ENCODE measurements at places on chromosomes 2 and 18.

- DNase-seq = no peak
These were observed 67.8 kb downstream of the SLC66A2 start for GRCh38 chr18:79883461-79884293.

DNA sequence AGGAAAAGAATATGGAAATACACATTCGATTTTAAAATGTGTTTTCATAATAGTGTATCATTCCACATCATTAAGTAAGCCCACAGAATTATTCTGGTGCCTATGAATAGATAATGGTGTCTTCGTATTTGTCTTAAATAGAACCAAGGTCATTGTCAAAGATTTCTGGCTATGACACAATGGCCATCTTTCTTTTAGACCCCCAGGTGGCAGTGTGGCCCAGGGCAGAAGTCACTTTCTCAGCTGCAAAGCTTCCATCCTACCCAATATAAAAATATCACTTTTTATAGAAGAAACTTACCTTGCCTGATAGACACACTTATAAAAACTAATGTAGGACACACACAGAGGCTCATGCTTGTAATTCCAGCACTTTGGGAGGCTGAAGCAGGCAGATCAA, 57.5 kb downstream of the ZRANB3 start:
- no peak for DNase-seq

DNA sequence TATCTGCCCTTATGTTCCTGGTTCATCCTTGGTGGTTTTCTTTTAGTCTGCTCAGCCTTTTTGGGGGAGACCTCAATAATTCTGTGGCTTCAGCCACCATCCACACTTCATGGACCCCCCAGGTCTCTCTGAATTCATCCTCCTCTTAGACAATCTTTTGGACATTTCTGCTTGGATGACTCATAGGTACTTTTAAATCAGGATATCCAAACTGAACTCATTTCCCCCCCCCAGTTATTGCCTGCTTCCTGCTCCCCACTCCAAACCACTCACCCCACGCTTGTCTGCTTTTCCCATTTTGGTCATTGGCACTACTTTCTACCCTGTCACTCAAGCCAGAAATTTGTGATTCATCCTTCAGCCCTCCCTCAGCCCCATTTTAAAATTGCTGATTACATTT, 78.5 kb downstream of the TANC1 start:
- DNase-seq = no peak

- no peak for DNase-seq
These were observed 58.6 kb downstream of the GALNT14 start for GRCh38 chr2:31079665-31080064.

GRCh38 chr2:230411570-230412370, 4.2 kb upstream of the SP100 start:
- peak; percentile 48 for DNase-seq

DNA sequence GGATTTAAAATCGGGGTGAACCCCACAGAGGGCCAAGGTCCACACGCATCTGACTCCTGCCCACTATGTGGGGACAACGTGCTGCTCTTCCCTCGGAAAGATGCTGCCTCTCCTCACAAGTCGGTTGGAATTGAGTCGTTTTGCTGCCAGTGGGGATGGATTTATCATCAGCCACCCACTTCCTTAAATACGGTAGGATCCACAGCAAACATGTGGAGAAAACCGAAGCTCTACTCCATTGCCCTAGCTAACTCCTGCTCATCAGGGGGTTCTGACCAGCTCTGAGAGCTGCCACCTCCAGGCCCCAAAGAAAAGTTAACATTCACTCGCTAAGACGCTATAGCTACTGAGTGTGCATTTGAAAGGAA, 80.9 kb downstream of the CHRNA1 start:
- no peak for DNase-seq

- DNase-seq = no peak
These were observed 1.8 kb upstream of the TBR1 start for GRCh38 chr2:161414042-161415033.

DNA sequence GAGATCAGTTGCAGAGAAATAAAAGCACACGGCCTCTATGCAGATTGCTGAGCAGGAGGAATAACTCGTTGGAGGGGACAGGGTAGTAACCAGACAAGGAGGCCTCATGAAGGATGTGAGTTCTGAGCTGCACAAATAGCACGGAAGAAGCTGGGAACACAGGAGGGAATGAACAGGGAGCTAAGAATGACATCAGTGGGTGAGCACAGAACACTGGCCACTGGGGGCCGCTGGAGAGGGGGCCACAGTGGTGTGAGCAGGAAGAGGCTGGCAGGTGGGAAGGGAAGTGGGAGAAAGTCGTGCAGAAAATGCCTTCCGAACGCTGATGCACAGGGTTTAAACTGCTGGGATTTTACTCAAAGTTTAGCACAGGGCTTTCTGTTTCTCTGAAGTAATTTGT, 61.0 kb downstream of the ZAP70 start:
- no peak for DNase-seq

DNA sequence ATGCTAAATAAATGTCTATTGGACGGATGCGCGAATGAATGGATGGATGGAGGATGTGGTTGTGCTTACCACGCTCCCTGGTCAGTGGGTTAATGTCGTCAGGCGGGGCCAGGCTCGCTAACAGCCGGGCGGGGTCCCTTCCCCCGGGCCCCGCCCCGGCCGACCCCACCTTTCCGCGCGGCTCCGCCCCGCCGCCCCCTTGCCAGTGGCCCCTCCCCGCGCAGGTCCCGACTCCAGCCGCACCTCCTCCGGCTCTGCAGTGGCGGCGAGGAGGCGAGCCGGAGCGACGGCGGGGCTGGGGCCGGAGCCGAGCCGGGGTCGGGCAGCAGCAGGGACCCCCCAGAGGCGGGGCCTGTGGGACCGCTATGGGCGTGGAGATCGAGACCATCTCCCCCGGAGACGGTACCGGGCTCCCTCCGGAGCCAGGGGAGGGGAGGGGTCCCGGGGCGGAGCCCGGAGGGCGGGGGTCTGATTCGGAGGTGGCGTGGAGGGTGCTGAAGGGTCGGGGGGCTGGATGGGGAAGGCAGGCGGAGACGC, at the start of gene FKBP1B:
FKBP1B (plus strand) TSS at position 257 of the 537 bp plus-strand sequence; CDS start at position 366, 109 bp downstream.
- peak; percentile 38 for DNase-seq

- peak; percentile 40 for DNase-seq
These were observed 82.8 kb upstream of the SEC11C start for GRCh38 chr18:59056706-59057492.

DNA sequence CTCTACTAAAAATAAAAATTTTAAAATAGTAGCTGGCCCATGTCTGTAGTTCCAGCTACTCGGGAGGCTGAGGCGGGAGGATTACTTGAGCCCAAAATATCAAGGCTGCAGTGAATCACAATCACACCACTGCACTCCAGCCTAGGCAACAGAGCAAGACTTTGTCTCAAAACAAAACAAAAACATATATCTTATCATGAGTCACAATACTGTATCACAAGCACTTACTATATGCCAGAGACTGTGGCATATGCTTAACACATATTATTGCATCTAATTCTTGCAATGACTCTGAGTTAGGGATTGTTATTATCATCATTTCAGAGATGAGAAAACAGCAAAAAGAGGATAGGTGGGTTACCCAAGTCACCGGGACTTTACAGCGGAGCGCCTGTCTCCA, 29.5 kb upstream of the TMEM37 start:
- DNase-seq = no peak

GRCh38 chr18:43525169-43525568, 247.9 kb upstream of the SYT4 start:
- DNase-seq = no peak

- no peak for DNase-seq
These were observed 28.2 kb upstream of the PRLH start for GRCh38 chr2:237538001-237538720.

DNA sequence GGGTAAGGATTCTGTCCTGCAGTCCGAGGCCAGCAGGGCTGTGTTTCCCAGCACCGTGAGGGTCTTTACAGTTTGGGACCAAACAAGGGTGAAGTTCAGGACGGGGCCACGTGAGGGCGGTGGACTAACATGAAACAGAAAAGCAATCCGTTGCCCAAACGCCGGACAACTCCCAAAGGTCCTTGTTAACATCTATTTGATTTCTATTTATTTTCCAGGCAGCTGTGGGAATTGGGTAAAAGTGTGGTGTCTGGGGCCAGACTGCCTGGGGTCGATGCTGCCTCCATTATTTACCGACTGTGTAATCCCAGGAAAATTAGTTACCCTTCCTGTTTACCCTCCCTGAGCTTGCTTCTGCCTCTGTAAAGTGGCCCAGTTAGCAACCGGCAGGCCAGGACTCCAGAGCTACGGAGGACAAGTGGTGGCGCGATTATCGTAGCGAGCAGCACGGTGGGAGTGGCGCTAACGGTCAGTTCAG, 66.3 kb upstream of the TCF7L1 start:
- DNase-seq = peak; percentile 33

GRCh38 chr2:43267381-43267780, 41.0 kb upstream of the ZFP36L2 start:
- no peak for DNase-seq

GRCh38 chr18:28846958-28847357, 670.0 kb upstream of the CDH2 start:
- no peak for DNase-seq

DNA sequence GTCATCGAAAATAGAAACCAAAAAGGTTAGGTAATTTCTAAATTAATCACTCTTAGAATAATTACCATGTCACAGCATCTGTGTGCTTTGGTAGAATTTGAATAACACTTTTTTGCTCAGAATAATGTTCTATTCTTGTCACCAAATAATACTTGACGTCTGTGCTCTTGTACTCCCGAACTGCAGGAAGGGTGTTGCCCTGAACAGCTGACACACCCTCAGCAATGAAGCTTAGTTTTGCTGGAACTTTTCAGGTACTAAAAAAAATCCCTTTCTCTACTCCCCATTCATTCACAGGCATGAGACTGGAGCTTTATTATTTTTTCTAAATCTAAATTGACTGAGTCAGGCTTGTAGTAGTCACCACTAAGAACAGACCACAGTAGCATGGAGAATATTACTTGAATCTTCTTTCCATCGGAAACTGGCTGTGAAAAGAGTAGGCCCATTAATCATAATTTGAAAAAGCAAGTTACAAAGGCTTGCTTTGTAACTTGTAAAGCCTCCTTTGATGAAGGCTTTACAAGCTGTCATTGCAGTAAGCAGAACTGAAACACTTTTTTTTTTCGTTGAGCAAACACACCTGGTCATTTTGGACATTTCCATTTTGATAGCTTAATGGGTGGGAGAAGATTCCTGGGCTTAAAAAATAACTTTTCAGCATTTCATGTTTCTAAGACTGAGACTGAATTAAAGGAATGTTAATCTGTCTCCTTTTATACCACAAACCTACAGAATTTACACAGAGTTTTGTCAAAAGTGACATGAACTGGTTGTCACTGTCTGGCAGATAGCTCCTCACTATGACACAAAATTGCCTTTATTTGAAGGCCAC, 70.3 kb upstream of the PELI1 start:
- DNase-seq = no peak

DNA sequence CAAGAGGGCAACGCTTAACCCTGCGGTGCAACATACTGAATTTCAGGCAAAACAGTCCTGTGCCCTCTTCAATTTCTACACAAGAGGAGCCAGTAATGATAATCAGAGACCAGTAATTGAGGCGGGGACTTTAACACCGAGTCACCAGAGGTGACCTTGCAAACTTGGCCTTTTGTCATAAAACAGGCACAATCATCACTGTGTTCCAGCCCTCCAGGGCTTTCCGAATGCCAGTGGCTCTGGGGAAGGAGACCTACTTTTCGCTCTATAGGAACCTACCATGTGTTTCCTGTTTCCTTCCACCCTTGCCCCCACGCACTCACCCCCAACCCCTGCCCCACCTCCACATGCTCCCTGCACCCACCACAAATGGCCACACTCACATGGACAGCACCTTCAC, 47.2 kb upstream of the LOXHD1 start:
- no peak for DNase-seq

GRCh38 chr2:198312596-198313483, 508.4 kb downstream of the PLCL1 start:
- no peak for DNase-seq

DNA sequence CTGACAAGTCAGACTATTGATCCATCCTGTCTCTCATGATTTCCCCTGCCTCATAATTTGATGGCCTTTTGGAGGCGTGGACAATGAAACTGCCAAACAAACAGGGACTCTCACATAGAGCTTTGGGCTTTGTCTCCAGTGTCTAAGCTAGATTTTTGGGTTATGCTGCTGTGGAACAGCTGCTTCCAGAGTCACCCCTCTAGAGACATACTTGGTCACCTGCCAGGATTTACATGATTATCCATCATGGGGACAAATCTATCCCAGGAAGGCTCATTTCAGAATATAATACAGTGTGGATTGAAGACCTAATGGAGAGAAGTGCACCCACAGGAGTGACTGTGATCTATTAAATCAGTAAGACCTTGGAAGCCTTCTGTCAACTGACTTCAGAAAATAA, 159.6 kb downstream of the SLC8A1 start:
- DNase-seq = no peak

- DNase-seq = peak; percentile 87
These were observed 157.8 kb downstream of the BCL2 start for GRCh38 chr18:63161761-63162195.

DNA sequence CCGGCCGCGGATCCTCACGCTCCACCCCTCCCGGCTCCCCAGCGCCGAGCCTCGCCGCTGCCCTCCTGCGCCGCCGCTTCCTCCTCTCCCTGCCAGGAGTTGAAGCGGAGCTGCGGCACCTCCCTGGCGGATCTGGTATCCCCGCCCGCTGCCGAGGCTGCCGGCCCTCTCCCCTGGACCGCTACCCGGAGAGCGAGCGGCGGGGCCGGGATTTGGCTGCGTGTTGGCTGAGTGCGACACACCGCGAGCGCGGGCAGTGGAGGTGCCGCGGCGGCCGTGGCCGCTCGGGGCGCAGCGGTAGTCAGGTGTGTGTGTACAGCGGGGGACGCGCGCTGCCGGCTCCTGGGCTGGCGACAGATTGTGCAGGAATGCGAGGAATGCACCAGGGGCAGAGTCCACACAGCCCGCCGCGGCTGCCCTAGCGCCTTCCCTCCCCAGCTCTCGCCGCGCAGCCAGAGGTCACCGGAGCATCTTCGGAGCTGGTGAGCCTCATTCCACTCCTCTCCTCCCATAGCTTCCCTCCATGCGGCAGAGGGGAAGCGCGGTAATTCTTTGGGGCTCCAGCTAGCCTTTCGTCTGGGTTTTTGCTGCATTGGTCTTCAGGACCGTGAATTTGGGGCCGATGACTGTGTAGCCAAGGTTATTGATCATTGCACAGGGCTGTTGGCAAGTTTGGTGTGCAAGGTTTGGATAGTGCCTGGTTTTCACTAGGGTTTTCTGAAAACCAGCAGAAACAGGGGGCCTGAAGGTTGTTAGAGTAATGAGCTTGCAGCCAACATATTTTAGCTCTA, 1.3 kb downstream of the PKP4 start:
- DNase-seq = peak; percentile 89

All from RCC 7860 (cell line).